ENCODE measurements at places on chromosomes 2 and 18.
A peak's percentile ranks its signal among the peaks of the same experiment; 100 is the strongest.

GRCh38 chr18:10261344-10262276, 192.8 kb upstream of the APCDD1 start:
- DNase-seq, result no peak

DNA sequence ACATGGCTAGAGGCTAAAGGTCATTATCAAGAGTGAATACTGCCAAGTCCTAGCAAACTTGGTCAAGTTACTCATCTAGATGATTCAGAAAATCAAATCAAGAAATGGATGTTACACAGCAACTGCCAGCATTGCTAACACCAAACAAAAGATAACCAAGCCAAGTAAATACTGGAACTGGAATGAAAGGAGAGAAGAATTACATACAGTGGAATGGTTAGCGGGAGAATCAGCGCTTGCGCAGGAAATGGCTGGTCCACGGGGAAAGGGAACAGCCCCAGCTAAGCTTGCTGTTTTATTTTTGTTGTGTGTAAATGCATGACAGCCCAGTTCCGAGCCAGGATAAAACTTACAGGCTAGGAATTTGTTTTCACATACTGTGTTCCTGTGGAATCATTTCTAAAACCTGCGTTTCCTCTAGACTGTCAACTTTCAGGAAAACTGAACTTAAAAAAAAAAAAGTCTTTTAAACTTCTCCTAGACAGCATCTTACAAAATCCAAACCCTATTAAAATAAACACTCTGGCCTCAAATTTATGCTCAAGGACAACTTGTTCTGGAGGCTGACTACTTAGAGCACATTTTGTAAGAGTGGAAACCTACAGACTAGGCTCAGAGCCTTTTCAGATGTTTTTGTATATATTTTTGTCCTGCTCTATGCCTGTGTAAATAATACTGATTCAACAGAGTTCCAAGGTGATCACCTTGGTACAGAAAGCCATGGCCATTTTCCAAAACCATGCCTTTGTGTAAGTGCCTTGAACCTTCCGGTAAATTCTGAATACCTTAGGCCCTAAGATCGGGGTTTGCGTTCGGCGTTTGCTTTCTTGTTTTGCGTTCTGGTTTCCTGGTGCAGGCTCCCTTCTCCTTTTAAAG, 30.7 kb upstream of the TXNDC2 start:
- peak; percentile 58 for DNase-seq

DNA sequence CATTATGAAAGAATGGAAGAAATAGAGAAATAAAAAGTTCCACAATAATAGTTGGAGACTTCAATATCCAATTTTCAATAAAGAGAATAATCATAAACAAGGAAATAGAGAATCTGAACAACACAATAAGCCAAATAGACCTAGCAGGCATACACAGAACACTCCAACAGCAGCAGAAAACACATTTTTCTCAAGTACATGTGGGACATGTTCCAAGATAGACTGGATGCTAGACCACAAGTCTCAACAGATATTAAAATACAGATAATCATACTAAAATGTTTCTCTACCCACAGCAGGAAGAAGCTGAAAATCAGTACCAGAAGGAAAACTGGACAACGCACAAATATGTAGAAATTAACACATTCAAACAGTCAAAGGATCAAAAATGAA, 113.9 kb downstream of the USP34 start:
- DNase-seq, result no peak

DNA sequence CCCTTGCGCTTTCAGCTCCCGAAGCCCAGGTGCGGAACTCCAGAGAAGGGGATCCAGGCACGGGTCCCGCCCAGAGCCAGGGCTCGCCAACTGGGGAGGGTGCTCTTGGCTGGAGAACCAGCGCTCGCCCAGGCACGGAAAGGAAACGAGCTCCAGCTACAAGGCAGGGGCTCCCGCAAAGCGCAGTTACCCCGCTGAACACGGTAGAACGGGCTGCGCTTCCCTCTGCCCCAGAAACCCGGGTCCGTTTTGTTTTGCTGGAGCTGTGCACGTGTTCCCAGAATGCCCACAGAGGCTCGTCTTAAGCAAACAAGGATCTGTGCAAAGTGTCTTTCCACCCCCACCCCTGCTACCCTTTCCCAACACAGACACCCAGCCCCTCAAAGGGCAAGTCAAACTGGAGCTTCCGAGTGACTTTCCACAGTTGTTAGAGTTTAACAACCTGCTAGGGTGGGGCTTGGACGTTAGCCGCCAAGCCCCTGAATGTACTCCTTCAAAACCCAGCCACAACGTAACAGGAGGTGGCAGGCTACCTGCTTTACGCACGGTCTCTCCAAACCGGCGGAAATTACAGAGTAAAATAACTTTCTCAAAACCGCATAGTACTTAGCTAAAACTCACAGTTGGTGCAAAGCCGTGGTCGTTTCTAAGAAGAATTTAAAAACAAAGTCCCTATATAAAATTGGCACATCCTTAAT, 775 bp downstream of the RNF125 start:
- peak; percentile 65 for DNase-seq
